ENCODE measurements at places on chromosomes 4 and X. TPM values are rescaled to one million over a fixed set of nuclear protein-coding genes. Genes with fewer than 3 reads are reported as not detected.

The SLC6A8 gene
- total RNA-seq = 0.69 TPM

DNA sequence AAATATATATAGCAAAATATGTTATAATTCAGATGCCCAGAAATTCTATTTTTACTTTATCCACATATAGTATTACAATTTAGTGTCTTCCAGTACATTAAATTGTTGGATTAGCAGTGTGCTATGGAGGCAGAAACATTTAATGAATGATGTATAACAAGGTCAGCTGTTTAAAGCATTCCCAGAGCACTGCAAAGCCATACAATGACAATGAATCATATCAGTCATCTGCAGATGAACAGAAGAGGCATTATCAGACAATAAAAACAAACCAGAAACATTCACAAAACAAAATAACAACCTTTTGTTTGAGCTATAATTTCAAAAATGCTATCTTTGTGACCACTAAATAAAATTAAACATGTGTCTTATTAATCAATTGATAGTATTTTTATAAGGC lies 524.2 kb downstream of the FAT4 start:
- no peak for DNase-seq

DNA sequence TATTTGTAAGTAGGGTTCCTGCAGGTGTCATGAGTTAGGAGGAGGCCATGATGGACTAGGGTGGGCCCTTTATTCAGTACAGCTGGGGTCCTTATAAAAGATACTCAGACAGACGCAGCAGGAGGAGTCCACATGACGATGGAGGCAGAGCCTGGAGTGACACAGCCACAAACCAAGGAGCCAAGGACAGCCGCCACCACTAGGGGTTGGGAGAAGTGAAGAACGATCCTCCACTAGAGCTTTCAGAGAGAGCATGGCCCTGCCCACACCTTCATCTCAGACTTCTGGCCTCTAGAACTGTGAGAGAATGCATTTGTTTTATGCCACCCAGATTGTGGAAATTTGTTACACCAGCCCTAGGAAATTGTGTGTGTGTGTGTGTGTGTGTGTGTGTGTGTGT lies 31.1 kb downstream of the JAKMIP1 start:
- no peak for DNase-seq

DNA sequence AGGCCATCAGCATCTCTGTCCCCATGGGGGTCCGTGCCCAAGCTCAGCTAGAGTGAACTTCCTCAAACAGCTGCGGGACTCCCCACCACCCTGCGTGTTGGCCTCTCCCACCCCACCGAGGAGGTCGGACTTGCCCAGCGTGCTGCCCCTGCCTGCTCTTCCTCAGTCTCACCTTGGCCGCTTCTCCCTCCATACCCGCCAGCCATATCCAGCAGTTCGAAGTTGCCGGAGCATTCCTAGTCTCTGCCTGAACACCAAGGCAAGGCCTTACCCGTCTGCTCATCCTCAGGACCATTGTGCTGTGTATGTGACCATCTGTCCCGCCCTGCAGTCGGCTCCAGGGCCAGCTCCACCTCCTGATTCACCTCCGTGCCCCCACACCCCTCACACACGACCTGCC lies 84.5 kb downstream of the WFS1 start:
- no peak for DNase-seq

DNA sequence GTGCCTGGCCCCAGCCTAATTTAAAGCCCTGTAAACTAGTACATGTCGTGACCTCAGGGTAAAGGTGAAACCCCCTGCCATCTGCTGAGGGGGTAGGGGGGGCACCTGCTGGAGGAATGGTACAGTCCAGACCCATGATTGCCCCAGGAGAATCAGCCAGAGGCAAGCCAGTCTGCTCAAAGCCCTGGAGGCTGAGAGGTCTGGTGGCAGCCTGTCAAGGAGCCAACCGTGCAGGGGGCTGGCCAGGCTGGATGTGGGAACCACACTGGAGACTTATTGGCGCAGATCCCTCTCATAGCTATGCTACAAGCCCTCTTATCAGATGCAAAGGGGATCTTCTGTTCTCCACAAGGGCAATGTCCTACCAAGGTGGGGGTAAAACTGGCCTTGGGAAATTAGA lies 31.4 kb upstream of the PJA1 start:
- no peak for DNase-seq

- no peak for DNase-seq
Observed at GRCh38 chrX:151570561-151570960, 7.1 kb downstream of the PASD1 start.

DNA sequence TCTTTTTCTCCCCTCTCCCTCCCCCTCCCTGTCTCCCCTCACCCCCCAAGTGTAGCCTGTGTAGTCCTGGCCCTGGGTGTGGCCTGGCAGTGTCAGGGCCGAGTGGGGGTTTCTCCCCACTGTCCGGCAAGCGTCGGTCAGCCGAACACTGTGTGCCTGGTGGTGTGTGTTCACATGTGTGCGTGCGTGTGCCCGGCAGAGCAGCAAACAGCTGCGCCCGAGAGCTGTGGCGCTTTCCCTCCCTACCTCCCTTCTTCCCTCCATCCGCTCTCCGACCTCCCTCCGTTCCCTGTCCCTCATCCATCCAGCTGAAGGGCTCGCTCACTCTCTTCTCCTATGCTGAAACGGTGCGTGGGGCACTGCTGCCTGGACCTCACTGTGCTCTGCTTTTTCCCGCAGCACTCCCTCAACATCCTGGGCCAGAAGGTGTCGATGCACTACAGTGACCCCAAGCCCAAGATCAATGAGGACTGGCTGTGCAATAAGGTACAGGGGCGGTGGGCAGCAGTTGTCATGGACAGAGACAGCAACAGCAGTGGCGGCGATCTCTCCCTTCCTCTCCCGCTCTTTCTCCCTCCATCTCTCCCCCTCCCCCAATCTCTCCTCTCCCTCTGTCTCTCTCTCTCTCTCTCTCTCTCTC lies 17.4 kb upstream of the UBA1 start:
- DNase-seq = no peak

GRCh38 chrX:14942341-14942740 lies 69.1 kb downstream of the MOSPD2 start:
- DNase-seq = no peak
